ENCODE measurements at places on chromosomes 12 and 14. TPM values are rescaled to one million over a fixed set of nuclear protein-coding genes. Genes with fewer than 3 reads are reported as not detected.

IL22 gene
- not detected for total RNA-seq

GABARAPL1 gene
- 29.1 TPM for total RNA-seq

TBX5 gene
- total RNA-seq, result not detected

CFAP73 gene
- total RNA-seq, result not detected

OTX2 gene
- not detected for total RNA-seq

GPR33 gene
- total RNA-seq, result not detected

FAM222A gene
- total RNA-seq, result 6.9 TPM

INHBE gene
- total RNA-seq, result not detected

KRT7 gene
- total RNA-seq, result 4,524 TPM
